Hematopoietic multipotent progenitor cell (in vitro differentiated cells): ENCODE measurements at places on chromosomes 6 and 20.

DNA sequence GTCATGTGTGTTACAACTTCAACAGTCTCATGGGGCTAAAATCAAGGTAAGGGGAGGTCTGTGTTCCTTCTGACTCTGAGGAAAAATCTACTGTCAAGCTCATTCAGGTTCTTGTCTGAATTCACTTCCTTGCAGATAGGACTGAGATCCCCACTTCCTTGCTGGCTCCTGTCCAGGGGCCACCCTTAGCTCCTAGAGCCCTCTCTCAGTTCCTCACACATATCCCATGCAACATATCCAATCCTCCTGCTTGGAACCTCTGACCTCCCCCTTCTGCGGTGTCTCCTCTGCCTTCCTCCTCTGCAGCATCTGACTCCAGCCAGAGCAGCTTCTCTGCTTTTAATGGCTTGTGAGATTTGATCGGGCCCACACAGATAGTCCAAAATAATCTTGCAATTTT lies 27.1 kb upstream of the MICB start:
- DNase-seq: no peak

GRCh38 chr6:148736774-148737412 lies 9.9 kb upstream of the UST start:
- DNase-seq: no peak

- DNase-seq: no peak
Observed at GRCh38 chr20:16671753-16672152, 58.1 kb upstream of the SNRPB2 start.

DNA sequence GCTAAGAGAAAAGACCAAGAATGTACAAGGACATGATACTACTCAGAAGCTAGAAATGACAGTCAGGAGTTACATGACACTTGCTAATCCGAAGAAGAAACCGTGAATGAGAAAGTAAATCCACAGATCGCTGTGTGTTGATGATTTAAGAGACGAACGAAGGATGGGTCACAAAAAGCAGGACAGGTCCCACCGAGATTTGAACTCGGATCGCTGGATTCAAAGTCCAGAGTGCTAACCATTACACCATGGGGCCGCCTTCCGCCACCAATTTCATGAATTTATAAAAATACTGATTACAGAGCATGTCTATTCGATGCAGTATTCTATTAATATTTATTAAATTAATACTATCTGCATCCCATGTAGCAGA lies 54.0 kb upstream of the BTN3A2 start:
- peak; percentile 60 for DNase-seq

- no peak for DNase-seq
Observed at GRCh38 chr20:59605601-59606364, 1.4 kb downstream of the PHACTR3 start.

DNA sequence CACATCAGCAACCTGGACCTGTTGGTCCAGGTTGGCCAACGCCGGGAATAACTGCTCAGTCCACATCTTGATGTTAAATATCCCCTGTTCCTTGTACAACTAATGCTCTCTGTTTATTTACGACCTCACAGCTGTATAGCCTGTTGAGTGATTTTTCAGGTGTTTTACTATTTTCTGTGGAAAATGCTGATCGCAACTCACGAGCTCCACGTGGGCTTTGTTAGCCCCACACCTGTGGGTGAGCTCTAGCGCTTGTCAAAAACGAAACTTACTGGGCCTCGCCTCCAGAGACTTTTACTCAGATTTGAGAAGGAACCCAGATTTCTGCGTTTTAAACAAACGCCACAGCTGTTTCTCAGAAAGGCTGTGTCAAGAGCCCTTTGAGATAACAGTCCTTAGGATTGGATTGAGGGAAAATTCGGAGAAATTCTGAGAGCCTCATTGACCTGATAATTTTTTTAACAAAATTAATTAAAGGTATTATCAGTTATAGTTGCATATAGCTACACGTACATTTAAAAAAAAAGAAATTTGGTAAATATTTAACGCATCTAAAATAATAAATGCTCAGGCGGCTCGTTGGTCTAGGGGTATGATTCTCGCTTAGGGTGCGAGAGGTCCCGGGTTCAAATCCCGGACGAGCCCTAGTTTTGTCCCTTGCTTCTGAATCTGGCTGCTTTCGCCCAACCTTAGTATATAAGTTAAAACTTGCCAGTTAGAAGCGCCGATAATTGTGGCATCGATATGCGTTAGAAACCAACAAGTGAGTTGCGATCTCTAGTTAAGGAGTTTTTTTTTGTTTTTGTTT lies 16.7 kb downstream of the HMGN4 start:
- DNase-seq: peak; percentile 52

DNA sequence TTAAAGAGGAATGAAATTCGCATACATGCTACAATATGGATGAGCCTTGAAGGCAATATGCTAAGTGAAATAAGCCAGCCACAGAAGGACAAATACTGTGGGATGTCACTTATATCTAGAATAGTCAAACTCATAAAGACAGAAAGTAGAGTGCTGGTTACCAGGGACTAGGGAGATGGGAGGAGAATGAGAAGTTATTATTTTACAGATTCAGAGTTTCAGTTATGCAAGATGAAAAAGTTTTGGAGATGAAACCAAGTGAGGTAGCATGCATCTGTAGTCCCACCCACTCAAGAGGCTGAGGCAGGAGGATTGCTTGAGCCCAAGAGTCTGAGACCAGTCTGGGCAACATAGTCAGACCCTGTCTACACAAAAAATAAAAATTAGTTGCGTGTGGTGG lies 82.5 kb upstream of the ARID1B start:
- no peak for DNase-seq

GRCh38 chr6:57089265-57089664 lies 723 bp upstream of the ZNF451 start:
- no peak for DNase-seq

- DNase-seq: peak; percentile 86
Observed at GRCh38 chr6:36241728-36242127, 28.1 kb upstream of the PNPLA1 start.

DNA sequence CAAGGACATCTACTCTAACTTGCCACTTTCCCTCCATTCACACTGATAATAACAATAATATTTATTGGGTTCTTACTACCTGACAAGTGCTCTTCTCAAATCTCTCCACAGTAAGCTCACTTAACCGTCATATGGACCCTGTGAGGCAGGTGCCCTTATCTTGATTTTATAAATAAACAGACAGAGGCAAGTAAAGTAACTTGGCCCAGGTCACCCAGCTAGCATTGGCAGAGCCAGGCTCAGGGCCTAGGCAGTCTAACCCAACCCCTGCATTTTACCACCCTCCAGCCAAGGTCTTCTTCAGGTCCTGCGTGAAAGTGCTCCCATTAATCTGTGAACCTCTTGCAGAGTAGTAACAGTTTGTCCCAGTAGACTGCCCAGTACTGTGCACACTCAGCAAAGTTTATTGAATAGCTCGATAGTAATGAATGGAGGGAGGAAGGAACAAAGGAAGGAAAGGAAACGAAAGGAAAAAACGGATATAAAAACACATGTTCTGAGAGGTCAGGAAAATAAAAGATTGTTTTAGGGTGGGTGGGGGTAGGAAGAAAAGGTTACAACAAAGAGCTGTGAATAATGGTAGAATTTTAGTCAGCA lies 17.0 kb upstream of the STX11 start:
- DNase-seq: no peak

- no peak for DNase-seq
Observed at GRCh38 chr6:33413241-33414120, 2.7 kb downstream of the PHF1 start.

GRCh38 chr6:157238346-157238745 lies 85.0 kb downstream of the TMEM242 start:
- no peak for DNase-seq

DNA sequence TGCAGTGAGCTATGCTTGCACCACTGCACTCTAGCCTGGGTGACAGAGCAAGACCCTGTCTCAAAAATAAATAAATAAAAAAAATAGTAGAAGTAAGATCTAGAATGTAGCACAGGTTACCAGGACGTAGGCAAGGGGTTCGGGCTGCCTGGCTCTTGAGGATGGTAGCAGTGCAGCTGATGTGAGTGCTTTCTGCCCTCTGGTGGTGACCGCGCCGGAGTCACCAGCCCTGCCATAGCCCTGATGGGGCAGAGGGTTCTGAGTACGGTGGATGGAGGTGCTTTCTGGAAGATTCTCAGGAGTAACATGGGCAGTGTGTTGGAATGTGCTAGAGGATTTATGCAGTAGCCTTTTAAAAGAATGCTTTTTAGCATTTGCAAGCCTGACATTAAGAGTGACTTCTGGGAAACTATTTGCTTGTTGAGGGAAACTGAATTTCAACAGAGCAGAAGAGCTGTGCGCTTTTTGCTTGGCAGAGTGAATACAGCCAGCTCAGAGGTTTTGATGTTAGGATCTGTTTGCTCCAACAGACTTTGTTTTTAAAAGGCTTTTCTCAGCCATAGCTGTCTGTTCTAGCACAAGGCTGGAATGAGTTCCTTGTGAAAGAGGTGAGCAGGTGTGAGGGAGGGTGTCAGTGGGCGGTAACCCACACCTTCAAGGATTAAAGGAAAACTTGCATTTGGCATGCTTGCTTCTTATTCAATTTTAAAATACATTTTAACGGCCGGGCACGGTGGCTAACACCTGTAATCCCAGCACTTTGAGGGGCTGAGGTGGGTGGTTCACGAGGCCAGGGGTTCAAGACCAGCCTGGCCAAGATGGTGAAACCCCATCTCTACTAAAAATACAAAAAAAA lies 65.9 kb downstream of the PTPN1 start:
- DNase-seq: peak; percentile 65

DNA sequence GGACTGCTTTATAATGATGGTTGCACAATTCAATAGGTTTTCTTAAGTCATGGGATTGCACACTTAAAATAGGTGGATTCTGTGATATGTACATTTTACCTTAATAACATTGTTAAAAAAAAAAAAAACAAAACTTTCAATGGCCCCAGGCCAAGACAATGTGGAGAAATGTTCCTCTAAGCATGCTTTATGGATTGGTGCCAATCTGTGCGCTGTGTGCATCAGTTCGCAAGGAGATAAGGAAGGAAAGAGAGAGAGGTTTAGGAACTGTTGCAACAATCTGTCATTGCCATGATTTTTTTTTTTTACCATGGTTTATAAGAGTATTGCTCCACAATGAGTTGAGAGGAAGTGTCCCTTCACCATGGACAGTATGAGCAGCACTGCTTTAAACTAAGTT lies 399.6 kb downstream of the PTPRT start:
- no peak for DNase-seq

DNA sequence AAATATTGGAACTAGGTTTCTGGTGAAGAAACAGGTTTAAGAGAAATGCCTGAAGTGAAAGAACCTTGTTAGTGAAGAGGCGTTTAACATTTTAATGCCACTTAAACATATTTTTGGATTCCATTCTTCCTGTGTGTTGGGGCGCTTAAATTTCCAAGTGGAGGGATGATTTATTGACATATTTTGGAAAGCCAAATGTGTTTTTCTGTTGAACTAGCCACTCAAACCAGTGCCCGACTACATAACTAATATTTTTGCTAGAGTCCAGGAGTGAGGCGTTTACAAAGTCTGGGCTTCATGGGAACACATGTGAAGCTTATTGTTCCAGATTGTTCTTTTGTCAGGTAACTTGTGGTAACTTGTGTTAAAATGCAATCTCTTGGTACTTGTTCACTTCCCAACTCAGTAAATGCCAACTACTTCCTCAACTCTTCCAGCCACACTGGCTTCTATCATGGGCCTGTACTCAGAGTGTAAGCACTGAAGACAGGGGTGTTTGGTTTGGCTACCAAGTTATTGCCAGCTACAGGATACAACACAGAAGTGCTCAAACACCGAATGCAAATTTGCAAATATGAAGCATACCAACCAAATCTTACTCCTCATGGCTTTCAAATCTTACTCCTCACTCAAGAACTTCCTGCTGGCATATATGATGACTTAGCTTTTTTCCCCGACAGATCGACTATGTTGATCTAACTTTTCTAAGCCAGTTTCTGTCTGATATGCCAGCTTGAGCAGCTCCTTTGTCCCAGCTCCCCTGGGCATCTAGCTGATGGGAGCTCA lies 2.0 kb upstream of the ZNFX1 start:
- no peak for DNase-seq

GRCh38 chr6:56144538-56145324 lies 102.6 kb downstream of the COL21A1 start:
- no peak for DNase-seq

- no peak for DNase-seq
Observed at GRCh38 chr6:49849213-49849907, 17.0 kb downstream of the CRISP1 start.

GRCh38 chr6:38638941-38639497 lies 710 bp downstream of the BTBD9 start:
- DNase-seq: peak; percentile 50

GRCh38 chr6:36633915-36634314 lies 39.8 kb downstream of the SRSF3 start:
- DNase-seq: no peak

- peak; percentile 45 for DNase-seq
Observed at GRCh38 chr6:25369433-25370177, 90.4 kb downstream of the CARMIL1 start.

GRCh38 chr6:146388736-146389364 lies 154.8 kb upstream of the RAB32 start:
- no peak for DNase-seq

DNA sequence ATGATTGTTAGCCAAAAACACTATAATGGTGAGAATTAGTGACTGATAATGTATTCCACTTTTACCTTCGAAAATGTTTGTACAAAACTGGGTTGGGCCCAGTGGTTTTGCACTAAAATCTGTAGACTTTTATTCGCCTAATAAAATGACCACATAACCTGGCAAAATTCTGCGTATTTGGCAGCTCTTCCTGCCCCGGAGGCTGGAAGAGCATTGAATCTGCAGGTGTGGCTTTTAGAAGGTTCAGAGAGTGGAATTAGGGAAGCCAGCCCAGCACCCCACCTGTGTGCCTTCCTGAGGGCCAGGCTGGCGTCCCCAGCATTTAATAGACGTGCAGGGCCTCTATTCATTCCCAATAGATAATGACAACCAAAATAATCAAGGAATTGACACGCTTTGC lies 256.7 kb downstream of the UST start:
- DNase-seq: no peak

- no peak for DNase-seq
Observed at GRCh38 chr6:144710207-144710606, 425.1 kb downstream of the UTRN start.

DNA sequence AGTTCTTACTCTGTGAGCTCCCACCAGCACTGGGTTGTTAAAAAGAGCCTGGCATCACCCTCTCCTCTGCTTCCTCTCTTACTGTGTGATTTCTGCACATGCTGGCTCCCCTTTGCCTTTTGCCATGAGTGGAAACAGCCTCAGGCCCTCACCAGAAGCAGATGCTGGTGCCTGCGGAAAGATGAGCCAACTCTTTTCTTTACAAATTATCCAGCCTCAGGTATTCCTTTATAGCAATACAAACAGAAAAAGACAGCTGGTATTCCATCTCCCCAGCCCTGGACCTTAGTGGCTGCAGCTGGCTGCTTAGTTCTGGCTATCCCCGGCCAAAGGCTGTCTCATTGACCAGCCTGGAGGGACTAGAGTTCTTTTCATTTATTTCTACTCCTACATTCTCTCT lies 129.1 kb downstream of the IMPG1 start:
- no peak for DNase-seq

- DNase-seq: no peak
Observed at GRCh38 chr6:28585335-28585734, 59.7 kb downstream of the GPX5 start.

GRCh38 chr6:98885330-98885729 lies 51.0 kb downstream of the POU3F2 start:
- no peak for DNase-seq

- DNase-seq: no peak
Observed at GRCh38 chr6:157271441-157271840, 51.9 kb downstream of the TMEM242 start.

- no peak for DNase-seq
Observed at GRCh38 chr6:162621246-162621645, 106.3 kb downstream of the PRKN start.

GRCh38 chr20:41837669-41838224 lies 219.6 kb upstream of the CHD6 start:
- no peak for DNase-seq
